Activated CD8-positive, alpha-beta memory T cell treated with anti-CD3 and anti-CD28 coated beads for 24 hours (primary cell): ENCODE measurements at places on chromosomes 12 and 14.

DNA sequence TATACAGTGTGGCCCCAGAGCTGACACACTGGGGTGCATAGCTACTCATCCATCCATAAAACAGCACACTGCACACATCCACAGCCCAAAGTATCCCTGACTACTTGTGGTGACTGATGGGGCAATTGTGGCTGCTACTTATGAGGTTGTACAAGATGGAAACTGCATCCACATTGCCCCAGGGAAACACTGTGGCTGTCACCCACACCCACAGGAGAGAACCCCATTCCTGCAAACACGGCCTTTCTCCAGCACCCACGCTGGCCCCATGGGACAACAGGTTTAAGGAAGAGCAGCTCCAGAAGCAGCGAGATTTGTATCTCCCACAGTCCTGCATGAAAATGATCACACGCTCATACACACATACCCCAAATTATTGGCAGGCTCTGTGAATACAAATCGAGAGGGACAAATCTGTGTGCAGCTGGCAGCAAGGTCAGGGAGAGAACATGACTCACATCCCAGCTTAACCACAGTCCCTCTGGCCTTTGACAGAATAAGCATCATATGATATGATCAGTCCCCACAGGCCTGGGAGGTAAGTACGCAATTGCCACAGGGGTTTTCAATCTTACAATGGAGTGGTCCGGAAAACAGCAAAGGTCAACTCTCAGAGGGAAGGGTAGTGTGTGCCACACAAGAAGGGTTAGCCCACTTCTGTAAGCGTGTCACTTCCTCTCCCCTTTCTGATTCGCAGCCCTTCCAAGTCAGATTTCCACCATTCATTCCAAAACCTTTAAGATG is 61.9 kb downstream of the ESR2 start:
- DNase-seq, result peak; percentile 51

DNA sequence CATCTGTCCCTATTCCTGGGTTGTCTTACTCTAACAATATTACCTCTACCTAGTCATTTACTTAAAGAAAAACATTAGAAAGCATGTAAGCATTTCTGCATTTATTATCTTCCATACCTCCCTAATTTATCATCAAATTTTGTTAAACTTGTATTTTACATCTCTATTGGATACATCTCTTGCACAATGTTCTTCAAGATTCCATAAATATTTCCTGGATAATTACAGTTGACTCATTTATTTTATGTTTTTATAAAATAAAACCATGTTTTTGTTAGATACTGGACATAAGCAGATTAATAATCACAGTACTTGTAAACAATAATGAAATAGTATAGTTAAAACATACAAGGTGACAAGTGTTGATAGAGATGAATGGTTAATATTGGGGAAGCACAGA is 209.0 kb downstream of the TMTC3 start:
- no peak for DNase-seq

DNA sequence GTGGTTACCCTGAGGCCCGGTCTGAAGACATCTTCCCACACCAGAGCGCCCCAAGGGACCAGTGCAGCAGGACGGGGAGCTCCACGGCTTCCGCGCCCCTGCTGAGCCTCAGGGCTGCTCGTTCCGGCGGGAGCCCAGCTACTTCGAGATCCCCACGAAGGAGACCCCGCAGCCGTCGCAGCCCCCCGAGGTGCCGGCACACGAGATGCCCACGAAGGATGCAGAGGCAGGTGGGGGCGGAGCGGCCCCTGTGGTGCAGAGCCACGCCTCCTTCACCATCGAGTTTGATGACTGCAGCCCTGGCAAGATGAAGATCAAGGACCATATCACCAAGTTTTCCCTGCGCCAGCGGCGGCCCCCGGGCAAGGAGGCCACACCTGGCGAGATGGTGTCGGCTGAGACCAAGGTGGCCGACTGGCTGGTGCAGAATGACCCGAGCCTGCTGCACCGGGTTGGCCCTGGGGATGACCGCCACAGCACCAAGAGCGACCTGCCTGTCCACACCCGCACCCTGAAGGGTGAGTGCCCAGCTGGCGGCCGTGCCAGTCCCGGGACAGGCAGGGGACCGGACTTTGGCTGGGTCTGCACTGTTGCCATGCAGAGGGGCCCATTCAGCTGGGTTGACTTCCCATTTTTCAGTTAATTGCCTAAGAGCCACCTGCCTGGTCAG is 18.1 kb downstream of the CEP170B start:
- no peak for DNase-seq

DNA sequence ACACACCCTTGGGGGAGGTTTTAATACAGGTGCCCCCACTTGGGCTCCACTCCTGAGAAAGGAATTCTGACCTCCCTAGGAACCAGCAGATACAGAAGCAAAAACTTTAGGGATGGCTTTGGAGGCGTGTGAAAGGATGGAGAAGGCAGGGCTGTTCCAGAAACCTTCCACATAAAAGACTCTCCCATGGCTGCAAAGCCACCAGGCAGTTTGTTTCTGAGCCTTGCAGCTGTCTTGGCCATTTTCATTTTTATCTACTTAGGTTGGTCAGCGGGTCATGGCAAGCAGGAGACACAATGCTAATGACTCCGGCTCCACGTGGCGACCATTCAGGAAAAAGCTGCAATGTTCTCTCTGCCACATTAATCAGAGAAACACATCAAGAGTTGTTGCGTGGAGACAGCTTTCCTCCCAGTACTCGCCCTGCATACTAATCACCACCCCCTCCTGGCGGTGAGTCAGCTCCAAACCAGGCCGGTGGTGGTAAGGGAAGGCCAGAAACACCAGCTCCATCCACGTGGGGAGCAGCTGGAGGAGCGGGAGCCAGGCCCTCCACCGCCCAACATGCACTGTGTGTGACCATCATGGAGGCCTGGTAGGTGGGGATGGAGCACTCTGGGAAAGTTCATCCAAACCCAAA is 30.9 kb upstream of the IRF2BPL start:
- no peak for DNase-seq

GRCh38 chr12:89405626-89406345 is 53.5 kb upstream of the DUSP6 start:
- no peak for DNase-seq

- DNase-seq, result no peak
Measured at GRCh38 chr12:62371661-62372060, 95.0 kb upstream of the MON2 start.

DNA sequence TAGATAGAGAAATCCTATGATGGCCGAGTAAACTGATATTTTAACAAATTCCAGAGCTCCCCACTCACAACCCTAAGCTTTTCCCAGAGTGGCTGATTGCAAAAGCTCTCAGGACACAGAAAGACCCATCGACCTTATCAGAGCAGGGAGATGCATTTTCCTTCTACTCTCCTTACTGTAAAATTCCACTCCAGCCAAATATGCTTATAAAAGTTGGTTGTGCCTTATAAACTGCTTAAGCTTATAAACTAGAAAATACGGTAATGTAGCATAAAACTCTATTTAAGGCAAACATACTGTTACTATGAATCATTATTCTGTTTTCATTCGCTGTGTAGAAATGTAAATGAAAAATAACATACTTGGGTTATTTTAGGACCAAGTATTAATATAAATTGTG is 41.6 kb upstream of the TRHDE start:
- no peak for DNase-seq

GRCh38 chr12:63440048-63440447 is 228.2 kb downstream of the DPY19L2 start:
- no peak for DNase-seq

DNA sequence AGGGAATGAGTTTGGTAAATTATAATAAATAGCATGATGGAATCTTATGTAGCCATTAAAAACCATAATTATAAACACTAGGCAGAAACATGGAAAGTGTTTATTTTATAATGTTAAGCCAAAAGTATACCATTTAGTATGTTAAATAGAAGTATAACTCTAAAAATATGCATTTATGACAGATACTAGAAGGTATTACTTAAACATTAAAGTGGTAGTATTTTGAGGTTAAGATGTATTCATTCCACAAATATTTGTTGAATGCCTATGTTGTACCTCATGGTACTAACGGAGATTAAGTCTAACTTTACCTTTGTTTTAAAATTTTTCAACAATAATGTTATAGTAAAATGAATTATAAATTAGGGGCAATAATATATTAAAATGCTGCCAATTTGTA is 24.1 kb downstream of the TTC8 start:
- no peak for DNase-seq

GRCh38 chr12:91139286-91139685 is 28.0 kb upstream of the LUM start:
- DNase-seq, result no peak

GRCh38 chr12:76026643-76027063 is 4.9 kb downstream of the PHLDA1 start:
- DNase-seq, result no peak

GRCh38 chr12:92065018-92065499 is 80.6 kb downstream of the BTG1 start:
- DNase-seq, result no peak

- DNase-seq, result no peak
Measured at GRCh38 chr12:72738811-72739210, 466.6 kb downstream of the TRHDE start.

GRCh38 chr12:22993609-22994315 is 368.8 kb downstream of the ETNK1 start:
- DNase-seq, result no peak

DNA sequence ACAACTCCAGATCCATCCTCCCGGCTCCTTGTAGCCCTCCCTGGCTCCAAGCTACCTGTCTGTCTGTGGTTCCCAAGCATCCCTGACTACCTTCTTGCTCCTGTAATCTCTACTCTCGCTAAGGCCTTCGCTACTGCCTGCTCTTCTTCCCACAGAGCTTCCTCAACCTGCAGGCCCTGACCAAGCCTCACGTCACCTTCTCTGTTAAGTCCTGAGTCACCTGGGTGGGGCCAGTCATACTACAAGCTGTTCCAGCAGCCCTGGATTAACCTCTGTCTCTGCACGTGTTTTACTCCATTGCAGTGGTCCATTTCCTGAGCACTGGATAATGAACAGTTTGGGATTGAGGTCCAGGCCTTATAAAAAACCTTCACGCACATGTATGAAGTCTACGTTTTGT is 770.7 kb downstream of the BCL11B start:
- DNase-seq, result no peak

GRCh38 chr14:103772078-103772712 is 56.6 kb downstream of the ZFYVE21 start:
- DNase-seq, result no peak

DNA sequence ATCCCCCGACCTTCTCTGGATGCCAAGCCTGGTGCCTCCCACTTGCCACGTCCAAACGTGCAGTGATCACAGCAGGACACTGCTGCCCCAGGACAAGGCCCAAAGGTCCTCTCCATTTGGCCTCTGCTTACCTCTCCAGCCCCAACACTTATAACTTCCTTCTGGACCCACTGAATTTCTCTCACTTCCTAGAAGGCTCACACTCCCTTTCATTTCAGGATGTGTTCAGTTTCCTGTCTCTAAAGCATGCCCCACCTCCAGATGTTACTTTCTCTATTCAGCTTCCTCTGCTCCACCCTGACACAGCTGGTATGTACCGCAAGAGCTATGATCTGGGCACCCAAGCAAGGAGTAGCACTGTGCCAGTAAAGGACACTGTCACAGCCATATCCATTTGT is 33.0 kb downstream of the CDKL1 start:
- peak; percentile 66 for DNase-seq

GRCh38 chr12:8127138-8127537 is 3.7 kb downstream of the CLEC4A start:
- DNase-seq, result no peak

- no peak for DNase-seq
Measured at GRCh38 chr12:121285856-121286255, 10.7 kb downstream of the CAMKK2 start.

DNA sequence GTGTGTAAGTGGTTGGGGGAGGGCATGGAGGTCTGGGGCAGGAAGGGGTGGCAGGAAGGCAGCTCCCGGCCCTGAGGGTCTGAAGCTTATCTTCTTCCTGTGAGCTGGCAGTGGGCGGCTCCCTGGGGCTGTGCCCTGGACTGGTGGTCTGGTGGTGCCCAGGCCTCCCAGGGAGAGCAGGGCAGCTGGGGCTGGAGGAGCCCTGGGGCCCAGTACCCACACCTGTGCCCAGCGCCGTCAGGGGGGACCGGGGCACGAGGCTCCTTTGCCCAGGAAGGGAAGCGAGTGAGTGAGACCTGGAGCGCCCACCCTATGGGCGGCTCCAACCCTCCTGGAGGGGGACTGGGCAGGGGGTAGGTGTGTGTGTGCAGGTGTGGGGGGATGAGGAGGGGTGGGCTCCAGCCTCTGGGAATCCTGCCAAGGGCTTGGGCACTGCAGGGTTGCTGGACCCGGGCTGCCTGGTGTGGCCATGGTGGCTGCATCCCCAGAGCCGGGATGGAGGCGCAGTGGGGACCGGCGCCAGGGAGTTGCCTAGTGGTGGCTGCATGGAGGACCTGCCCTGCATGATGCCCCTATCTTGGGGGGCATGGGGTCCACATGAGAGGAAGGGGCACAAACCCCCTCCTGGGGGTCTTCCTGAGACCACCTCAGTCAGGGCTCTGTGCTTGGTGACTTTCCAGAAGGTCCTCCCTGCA is 353.6 kb downstream of the TMEM121 start:
- DNase-seq, result peak; percentile 71

DNA sequence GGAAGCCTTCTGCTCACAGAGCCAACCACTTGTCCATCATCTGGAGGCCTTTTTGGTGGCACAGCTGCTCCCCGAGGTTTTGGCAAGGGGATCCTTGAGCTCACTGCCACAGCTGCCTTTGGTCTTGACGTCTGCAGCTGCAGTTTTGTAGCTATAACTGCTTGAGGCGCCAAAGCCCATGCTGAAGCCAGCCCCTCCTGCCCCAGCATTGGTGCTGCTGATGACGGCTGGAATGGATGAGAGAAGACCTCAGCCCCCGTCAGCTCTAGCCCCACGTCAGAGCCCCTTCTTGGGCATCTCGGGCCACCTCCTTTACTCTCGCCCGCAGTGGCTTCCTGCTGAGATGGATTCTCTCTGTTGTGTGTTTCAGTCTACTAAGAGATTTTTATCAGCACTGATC is 12.3 kb upstream of the KRT74 start:
- DNase-seq, result peak; percentile 72
